ENCODE measurements at places on chromosomes 16 and 17.

DNA sequence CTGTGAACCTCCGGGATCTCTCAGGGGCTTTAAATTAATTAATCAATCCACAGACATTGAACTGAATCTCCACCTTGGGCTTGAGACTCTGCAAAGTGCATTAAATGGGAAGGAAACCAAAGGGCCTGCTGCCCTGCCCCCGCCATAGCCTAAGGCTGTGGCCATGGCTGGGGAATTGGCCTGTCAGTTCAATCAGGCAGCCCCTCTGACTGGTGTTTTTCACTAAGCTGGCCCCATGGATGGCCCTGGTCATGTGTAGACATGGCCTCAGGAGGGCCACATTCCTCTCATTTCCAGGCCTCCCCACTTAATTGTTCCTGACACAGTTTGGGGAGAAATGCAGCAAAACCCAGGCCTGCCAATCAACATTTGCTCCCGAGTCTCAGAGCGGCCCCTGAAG is 499.8 kb downstream of the WWOX start:
- no peak for DNase-seq

DNA sequence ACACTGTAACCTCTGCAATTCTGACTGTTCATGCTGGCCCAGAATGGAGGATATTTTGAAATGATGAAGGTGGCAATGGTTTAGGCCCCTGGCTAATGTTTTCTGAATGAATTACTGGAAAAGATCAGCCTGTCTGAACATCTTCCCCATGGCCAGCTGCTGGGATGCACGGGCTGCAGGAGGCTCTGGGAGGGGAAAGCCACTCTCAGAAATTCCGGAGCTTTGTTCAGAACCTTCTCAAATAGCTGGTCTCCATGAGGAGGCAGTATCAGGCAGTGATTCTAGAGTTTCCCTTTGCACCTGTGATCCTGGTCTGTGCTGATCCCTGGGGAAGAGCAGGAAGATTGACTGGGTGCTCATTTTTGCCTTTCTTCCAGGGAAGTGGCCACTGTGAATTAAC is 5.0 kb downstream of the SLC6A2 start:
- DNase-seq = no peak

GRCh38 chr17:27525316-27525715 is 69.1 kb downstream of the KSR1 start:
- no peak for DNase-seq

GRCh38 chr16:56275076-56275475 is 83.8 kb downstream of the GNAO1 start:
- DNase-seq = no peak

GRCh38 chr17:2385240-2386210 is 15.3 kb downstream of the MNT start:
- no peak for DNase-seq

- DNase-seq = no peak
Measured at GRCh38 chr17:82589851-82590180, 58.4 kb downstream of the WDR45B start.
